ENCODE measurements at places on chromosomes 16 and 17. TPM values are rescaled to one million over a fixed set of nuclear protein-coding genes. Genes with fewer than 3 reads are reported as not detected.

- H3K4me1 ChIP-seq = peaks cover 5% of the 10 kb centered on the region
- H3K27me3 ChIP-seq = no peaks in the 10 kb centered on the region
- H3K27ac ChIP-seq = no peak overlapping the region
- no peak for DNase-seq
- H3K36me3 ChIP-seq = no peaks in the 10 kb centered on the region
- H3K4me3 ChIP-seq = no peak overlapping the region
These were observed 9.7 kb upstream of the PIK3R5 start for GRCh38 chr17:8975091-8975725.

- H3K27ac ChIP-seq = no peak overlapping the region
- no peaks in the 10 kb centered on the region for H3K4me1 ChIP-seq
- DNase-seq = no peak
- H3K36me3 ChIP-seq = no peaks in the 10 kb centered on the region
These were observed 26.1 kb upstream of the XPO6 start for GRCh38 chr16:28237754-28238357.

DNA sequence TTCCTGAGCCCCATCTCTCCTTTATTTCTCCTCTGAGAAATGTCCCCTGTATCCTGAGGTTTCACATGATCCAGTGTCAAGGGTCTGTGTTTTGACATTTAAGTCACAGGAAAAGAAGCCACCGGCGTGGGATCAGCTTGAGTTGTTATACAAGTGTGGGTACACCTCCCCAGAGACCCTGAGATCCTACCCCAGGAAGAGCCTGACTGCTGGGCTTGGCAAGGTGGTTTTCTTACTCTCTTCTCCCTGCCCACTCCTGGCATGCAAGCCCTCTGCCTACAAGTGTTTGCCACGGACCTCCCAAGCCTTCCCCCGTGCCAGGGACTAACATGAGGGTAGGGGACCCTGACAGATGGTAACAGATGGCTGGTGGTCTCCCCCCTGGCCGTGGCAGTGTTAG is 2.8 kb upstream of the ARHGAP27 start:
- H3K4me3 ChIP-seq = no peak overlapping the region
- no peak for DNase-seq
- peaks cover 37% of the 10 kb centered on the region for H3K36me3 ChIP-seq
- H3K27ac ChIP-seq = peak overlapping the region; percentile 24
- peaks cover 21% of the 10 kb centered on the region for H3K4me1 ChIP-seq
- no peaks in the 10 kb centered on the region for H3K27me3 ChIP-seq

Gene TMEM235
- not detected for total RNA-seq
